ENCODE measurements at places on chromosomes 1 and 21. TPM values are rescaled to one million over a fixed set of nuclear protein-coding genes. Genes with fewer than 3 reads are reported as not detected.

Gene OR2T33
- total RNA-seq = not detected

Gene CITED4
- total RNA-seq = 12.4 TPM

Gene CD1C
- total RNA-seq = not detected

Gene CFHR5
- not detected for total RNA-seq

Gene TENT5C
- total RNA-seq = 24.2 TPM

Gene TRIM67
- total RNA-seq = not detected

Gene CYP4Z1
- not detected for total RNA-seq

Gene JAM2
- 0.29 TPM for total RNA-seq

Gene RXFP4
- not detected for total RNA-seq

Gene PLCH2
- total RNA-seq = 23.7 TPM

Gene OLFM3
- not detected for total RNA-seq

Gene SPRR2F
- total RNA-seq = not detected

Gene C1orf167
- not detected for total RNA-seq

Gene INAVA
- total RNA-seq = not detected

Gene CHI3L1
- not detected for total RNA-seq

Gene KCNT2
- total RNA-seq = not detected

Gene SMCP
- not detected for total RNA-seq

Data from activated naive CD4-positive, alpha-beta T cell treated with anti-CD3 and anti-CD28 coated beads, Interleukin-2, amount 10 ng/mL, durations not matched to agents 5 hours and 36 hours (primary cell).